ENCODE measurements at places on chromosomes 1 and 21.

DNA sequence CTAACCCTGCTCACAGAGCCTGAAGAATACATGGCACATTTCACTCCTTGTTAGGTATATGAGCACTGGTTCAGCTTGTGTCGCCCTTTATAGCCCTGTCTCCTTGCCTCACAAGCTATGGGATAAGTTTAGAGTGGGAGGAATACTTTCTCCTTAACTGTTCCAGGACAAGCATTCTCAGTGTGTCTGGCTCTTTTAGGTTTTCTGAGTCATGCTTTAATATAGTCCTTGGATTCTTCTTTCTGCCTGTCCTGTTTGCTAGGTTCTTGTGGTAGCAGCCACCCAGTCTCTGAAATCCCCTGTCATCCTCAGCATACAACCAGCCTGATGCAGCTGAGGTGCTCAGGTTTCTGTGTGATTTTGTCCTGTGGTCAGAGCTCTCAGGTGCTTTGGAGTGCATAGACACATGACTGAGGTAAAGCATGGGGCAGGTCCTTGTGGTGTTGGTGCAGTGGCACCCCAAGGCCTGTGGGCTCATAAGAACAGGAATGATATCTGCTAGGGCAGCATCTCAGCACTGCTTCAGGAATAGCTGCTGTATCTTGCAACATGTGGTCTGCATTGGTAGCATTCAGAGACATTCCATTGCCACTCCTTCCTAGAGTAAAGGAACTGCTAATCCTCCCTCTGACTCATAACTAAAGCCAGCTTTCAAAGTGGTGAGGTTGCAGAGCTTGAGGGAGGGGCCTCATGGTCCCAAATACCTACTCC is 14.2 kb upstream of the CASQ2 start:
- peak; percentile 99 for DNase-seq

GRCh38 chr1:58896246-58897183 is 112.7 kb upstream of the JUN start:
- peak; percentile 29 for DNase-seq

GRCh38 chr1:109210058-109210457 is 3.7 kb upstream of the SARS1 start:
- no peak for DNase-seq

- DNase-seq: no peak
Measured at GRCh38 chr1:207925210-207925609, 14.3 kb upstream of the CD34 start.

- no peak for DNase-seq
Measured at GRCh38 chr1:117267232-117267774, 56.6 kb upstream of the VTCN1 start.

- no peak for DNase-seq
Measured at GRCh38 chr1:27106561-27107323, 48.2 kb downstream of the SLC9A1 start.

DNA sequence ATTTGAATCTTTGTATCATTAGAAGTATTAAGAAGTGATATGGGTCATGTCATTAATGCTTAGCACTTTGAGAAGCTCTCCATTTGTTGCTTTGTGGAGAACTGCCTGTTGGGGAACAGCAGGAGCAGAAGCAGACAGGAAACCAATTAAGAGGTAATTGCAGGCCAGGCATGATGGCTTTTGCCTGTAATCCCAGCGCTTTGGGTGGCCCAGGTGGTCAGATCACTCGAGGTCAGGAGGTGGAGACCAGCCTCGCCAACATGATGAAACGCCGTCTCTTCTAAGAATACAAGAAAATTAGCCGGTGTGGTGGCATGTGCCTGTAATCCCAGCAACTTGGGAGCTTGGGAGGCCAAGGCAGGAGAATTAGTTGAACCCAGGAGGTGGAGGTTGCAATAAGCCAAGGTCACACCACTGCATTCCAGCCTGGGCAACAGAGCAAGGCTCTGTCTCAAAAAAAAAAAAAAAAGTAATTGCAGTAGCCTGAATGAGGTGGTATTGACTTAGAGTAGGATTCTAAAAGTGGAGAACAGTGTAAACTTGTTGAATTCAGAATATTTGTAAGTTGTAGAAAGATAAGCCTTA is 57.8 kb upstream of the FASLG start:
- DNase-seq: no peak

DNA sequence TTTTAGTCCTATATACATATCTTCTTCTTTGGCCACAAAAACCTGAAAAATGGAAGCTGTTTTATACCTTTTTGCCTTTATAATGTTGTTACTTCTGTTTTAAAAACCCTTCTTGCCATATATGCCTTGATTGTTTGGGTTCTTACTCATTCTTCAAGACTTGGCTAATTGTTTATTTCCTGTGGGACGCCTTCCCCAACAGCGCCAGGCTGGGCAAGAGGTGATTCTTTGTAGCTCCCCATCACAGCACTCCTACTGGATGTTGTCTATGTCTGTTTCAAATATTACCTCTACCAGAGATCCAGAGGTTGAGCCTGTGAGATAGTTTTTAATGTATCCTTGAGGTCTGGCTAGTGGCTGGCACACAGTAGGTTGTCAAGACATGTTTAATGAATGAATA is 73.2 kb upstream of the CYP2J2 start:
- DNase-seq: no peak

DNA sequence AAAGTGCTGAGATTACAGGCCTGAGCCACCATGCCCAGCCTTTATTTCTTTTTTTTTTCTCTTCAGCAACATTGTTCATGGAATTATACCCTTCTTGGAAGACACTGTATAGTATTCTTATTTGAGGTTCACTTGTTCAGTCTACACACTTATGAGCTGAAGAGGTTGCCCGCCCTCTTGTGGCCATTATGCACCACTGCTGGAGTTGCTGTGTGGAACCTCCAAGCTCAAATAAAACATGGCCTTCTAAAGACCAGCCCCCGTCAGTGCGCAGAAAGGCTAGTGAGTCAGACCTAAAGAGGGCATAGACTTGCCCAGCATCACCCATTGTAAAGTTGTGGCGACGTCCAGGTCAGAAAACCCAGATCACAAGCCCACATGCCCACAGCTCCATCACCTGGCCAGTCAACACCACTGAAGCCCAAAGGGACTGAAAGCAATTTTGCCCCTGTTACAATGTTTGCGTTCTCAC is 20.4 kb downstream of the LURAP1 start:
- DNase-seq: peak; percentile 85

DNA sequence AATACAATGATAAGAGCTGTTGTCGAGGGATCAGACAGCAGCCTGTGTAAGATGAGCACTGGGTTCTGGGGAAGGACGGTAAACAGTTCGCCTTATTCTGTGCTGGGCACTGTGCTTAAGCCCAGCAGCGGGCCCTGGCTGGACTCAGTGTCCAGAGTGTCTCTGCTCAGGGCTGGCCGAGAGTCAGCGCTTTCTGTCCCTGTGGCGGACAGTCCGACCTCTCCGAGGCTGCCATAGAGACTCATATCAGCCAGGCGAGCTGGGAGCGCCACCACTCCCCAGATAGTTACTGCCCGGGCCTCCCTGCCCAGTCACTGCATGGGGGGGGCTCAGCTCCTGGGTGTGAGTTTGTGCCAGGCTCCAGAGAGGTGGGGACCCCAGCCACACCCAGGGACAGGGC is 14.7 kb upstream of the NPHP4 start:
- DNase-seq: peak; percentile 12

DNA sequence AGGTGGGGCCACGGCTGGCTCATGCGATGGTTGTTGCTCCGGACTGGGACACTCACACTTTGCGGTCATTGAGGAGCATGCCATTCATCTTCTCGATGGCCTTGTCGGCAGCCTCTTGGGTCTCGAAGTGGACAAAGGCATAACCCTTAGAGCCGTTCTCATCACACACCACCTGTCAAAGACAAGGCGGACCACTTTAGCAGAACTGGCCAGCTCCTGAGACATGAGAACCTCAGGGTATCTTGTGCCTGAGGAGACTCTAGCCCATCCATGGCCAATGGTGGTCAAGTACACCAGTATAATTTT is 5.5 kb downstream of the PABPC4 start:
- no peak for DNase-seq

DNA sequence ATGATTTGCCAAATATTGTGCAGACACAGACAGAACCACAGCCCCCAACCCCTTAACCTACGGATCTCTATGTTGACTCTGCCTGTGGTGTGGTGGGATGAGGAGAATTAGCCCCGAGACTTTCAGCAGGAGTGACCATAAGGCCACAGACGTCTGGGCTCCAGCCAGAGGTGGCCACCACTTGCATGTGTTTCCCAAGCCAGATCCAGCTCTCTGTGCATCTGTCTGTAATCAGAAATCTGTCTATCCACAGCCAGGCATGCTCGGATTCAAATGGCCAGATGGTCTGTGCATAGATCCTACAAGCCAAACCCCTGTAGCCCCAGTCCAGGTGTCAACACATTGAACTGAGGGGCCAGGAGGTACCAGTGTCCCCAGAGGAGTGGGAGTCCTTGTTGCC is 140.6 kb downstream of the SYF2 start:
- no peak for DNase-seq

- DNase-seq: peak; percentile 80
Measured at GRCh38 chr21:15000081-15000480, 64.7 kb downstream of the NRIP1 start.

DNA sequence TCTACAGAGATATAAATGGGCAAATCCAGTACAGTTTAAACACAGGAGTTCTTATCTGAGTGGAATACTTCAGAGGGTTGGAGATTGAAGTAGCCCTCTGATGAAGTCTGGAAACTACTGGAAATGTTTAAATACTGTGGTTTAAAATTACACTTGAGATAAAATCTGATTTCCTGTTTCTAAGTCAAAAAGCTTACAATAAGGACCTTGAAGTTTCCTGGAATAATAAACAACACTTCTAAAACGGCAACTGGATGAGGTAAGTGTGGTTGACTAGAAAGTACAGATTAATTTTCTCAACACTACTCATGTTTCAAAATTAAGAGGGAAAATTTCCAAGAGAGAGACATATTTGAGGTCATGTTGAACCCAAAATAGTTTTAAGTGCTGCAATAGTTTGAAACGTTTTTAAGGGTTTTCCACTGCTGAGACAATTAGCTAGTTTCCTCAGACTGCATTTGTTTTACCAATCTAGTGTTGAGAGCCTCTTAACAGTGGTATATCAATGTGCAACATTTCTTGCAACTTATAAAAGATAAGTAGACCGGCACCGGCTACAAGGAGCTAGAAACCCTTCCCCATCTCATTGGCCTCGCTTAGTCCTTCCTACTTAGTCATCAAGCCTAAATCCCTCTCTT is 27.4 kb downstream of the KCNA3 start:
- peak; percentile 51 for DNase-seq

GRCh38 chr1:1776672-1777582 is 1.3 kb downstream of the NADK start:
- no peak for DNase-seq

- no peak for DNase-seq
Measured at GRCh38 chr21:34936883-34937563, 112.1 kb downstream of the RUNX1 start.

- DNase-seq: no peak
Measured at GRCh38 chr1:213884402-213884801, 103.4 kb upstream of the PROX1 start.

GRCh38 chr1:41648844-41649243 is 164.4 kb upstream of the EDN2 start:
- DNase-seq: no peak

DNA sequence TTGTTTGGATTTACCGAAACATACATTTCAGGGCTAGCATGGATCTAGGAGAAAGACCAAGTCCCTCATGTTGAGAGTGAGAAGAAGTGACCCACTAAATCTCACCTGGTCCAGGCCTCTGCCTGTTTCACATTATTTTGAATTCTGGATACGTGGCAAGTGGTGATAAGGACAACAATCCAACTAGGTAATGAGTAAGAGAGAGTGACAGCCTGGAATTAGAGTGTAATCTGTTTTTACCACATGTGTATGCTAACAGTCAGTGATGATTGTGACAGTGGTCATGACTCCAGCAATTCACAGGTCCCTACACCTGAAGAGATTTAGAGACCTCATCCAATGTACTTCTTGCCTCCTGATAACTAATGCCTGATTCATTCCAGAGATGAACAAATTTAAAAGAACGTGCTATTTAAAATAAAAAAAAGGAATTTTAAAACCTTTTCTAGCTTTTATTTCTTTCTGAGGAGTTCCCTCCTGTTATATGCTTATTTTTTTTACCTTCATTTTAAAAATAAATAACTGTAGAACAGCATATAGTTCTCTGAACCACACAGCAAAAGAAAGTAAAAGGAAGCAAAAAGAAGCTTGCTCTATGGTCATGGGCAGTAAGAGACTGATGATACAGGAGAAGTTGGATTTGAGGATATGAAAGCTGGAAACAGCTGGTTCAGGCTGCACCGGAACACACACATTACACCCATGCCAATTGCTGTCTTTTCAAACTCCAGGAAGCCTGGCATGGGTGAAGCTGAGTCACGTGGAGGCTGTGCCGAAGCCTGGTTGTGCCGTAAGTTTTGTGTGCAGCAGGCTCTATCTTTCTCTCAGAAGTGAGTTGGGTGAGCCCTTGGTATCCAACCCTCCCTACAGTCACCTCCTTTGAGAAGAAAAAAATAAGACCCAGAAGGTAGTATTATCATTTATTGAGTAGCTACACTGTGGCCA is 14.7 kb downstream of the C1orf116 start:
- DNase-seq: no peak

GRCh38 chr1:212111536-212111935 is 76.0 kb downstream of the DTL start:
- DNase-seq: no peak

DNA sequence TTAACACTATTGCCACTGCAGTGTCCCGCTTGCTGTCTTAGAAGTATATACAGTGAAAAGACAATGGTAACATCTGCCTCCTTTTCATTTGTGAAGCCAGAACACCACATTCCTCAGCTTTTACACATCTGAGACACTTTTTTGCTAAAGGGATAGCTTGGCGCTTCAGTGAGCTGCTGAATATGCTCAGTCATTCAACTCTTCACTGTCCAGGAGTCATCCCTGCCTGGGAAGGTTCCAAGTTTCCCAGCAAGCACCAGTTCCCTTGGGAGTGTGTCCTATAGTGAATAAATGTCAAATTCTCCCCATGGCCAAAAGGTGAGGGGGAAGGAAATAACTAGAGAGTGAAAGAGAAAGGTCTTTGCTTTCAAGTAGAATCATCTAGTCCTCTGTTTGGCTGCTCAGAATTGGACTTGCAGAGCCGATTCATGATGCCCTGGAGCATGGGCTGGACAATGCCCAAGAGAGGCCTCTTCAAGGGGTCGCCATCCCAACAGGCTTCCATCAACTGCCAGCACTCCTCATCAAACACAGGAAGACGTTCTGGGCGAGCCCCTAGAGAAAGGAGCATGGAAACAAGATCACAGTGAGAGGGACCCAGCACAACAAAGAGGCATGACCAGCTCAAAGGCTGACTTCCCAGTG is 25.5 kb upstream of the RBBP5 start:
- DNase-seq: peak; percentile 73

- peak; percentile 51 for DNase-seq
Measured at GRCh38 chr1:147541672-147542568, 619 bp downstream of the BCL9 start.

GRCh38 chr1:191290441-191290840 is 812.8 kb upstream of the BRINP3 start:
- no peak for DNase-seq

- DNase-seq: peak; percentile 68
Measured at GRCh38 chr1:32773018-32773763, 44.0 kb downstream of the YARS1 start.

GRCh38 chr1:93958726-93959100 is 49.5 kb upstream of the GCLM start:
- DNase-seq: no peak

DNA sequence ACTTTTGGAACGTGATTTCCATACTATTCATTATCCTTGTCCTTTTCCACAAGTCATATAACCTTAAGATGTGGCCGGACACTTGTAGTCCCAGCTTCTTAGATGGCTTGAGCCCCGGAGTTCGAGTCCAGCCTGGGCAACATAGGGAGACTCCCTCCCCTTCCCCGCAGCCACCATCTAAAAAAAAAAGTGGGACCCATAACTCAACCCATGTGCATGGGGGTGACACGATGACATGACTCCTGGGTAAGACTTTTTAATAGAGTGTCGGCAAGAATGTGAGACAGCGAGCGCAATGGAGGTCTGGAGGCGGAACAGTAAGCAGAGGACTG is 25.7 kb downstream of the MIA3 start:
- DNase-seq: no peak

Data from amniotic epithelial cell (primary cell).